ENCODE measurements at places on chromosomes 12 and 14. TPM values are rescaled to one million over a fixed set of nuclear protein-coding genes. Genes with fewer than 3 reads are reported as not detected.

LRIG3 gene
- total RNA-seq = 54.0 TPM

RNF212B gene
- total RNA-seq = not detected

- no peak for DNase-seq
- H3K4me1 ChIP-seq = no peaks in the 10 kb centered on the region
- no peaks in the 10 kb centered on the region for H3K27me3 ChIP-seq
- H3K36me3 ChIP-seq = no peaks in the 10 kb centered on the region
- no peak overlapping the region for H3K4me3 ChIP-seq
Observed at GRCh38 chr12:114193474-114193873, 212.5 kb downstream of the TBX5 start.

- DNase-seq = peak; percentile 74
- H3K27me3 ChIP-seq = no peaks in the 10 kb centered on the region
- peaks cover 17% of the 10 kb centered on the region for H3K4me1 ChIP-seq
- H3K27ac ChIP-seq = no peak overlapping the region
- H3K36me3 ChIP-seq = no peaks in the 10 kb centered on the region
Observed at GRCh38 chr14:95043732-95044462, 113.4 kb downstream of the DICER1 start.

All from vagina (tissue), 2 donors.